ENCODE measurements at places on chromosomes 16 and 17.

DNA sequence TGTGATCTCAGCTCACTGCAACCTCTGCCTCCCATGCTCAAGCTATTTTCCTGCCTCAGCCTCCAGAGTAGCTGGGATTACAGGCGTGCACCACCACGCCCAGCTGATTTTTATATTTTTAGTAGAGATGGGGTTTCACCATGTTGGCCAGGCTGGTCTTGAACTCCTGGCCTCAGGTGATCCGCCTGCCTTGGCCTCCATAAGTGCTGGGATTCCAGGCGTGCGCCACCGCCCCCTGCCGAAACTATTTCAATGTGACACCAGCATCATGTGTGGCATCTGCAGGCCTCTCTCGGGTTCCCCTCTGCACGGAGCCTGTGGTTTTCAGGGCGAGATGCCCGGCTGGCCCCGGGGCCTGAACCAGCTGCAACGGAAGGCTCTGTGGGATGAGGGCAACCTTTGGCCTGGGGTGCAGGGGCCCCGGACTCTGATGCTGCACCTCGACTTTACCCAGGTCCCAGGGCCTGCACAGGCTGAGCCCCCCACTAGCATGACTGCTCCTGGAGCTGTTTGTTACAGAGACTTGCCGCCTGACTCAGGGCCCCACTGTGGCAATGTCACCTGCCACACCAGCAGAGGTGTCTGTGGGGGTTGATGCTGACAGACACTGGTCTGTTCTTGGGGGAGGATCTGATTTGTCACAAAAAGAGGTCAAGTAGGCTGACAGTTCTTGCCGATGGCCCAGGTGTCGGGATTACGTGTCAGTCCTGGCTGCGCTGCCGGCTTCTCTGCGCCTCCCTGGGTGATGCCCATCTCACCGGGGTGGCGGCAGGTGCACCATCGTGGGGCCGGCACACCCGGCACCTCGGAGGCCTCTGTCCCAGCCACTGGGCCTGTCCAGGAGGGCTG is 8.6 kb upstream of the TEX19 start:
- no peak for DNase-seq

GRCh38 chr17:42585353-42585752 is 7.8 kb upstream of the PSMC3IP start:
- DNase-seq, result no peak

GRCh38 chr16:8678068-8678927 is 3.9 kb downstream of the ABAT start:
- no peak for DNase-seq

DNA sequence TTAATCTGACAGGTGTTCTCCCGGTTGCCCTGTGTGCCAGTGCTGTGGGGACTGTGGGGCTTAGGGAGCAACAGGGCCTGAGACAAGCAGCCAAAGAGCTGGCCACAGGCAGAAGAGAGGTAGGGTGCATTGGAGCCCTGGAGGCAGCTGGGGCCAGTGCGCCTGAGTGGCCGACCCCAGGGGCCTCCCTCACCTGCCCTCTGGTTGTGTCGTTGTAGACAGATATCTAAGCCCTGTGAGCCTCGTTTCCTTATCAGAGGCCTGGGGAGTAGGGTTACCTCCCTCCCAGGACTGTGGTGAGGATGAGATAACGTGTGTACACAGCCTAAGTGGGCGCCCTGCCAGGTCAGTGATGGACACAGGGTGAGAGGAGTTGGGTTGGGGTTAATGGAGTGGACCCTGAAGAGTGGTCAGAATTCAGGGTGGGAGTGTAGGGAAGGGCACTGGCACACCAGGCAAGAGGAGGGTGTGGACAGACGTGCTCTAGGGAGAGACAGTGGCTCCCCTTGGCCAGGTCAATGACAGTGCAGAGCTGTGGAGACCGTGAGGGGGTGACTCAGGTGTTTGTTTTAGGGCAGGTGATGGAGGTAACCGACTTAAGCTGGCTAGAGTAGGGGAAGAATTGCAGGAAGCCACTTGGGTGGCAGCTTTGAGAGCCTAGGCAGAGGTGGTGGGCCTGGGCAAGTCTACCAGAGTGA is 3.4 kb downstream of the NARF start:
- no peak for DNase-seq

DNA sequence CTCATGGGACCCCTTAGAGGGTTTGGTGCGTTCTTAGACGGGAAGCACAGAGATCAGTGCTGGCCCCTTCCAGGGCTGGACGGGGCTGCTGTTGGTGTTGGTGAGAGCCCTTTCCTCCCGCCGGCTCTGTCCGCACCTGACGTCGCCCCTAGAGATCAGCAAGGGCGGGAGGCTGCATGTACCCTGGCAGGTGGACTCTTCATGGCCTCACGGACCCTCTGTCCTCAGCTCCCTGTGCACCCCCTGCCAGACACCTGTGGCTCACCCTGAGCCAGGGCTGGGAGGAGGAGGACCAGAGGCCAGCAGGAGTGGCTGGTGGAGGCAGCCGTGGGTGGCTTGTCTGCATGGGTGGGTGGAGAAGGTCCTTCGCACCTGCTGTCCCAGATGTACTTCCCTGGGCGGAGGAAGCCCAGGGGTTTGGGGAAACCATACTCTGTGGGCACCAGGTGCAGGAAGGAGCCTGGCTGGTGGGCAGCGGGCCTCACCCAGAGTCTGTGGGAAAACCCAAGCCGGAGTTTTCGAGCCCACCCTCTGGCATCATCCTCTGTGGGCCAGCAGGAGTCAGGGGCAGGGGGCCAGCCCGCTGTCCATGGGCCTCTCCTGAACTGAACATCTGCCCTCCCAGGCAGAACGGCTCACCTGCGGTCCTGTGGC is 348.6 kb downstream of the SEC14L1 start:
- DNase-seq, result no peak

GRCh38 chr17:68061512-68062313 is 26.2 kb downstream of the KPNA2 start:
- no peak for DNase-seq

DNA sequence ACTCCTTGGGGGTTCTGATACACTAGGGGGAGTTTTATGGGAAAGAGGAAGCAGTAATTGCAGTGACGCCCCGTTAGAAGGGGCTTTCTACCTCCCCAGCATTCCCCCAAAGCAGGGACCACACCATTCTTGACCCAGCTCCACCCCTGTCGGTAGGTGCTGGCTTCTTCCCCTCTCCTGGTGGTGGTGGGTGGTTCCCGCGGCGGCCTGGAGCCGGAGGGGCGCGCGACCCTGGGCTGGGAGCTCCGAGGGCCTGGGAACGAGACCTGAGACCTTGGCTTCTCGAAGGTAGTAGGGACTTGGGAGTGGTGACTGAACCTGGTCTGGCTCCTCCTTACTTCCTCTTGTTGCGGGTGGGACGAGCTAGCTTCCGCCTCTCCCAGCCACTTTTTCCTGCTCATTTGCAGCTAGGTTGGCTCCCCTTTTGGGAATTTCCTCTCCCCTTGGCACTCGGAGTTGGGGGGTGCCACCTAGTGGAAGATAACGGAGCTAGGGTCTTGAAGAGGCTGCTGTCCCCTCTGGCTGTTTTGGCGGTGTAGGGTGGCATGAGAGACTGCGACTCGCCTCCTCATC is 438 bp downstream of the GRN start:
- DNase-seq, result no peak

DNA sequence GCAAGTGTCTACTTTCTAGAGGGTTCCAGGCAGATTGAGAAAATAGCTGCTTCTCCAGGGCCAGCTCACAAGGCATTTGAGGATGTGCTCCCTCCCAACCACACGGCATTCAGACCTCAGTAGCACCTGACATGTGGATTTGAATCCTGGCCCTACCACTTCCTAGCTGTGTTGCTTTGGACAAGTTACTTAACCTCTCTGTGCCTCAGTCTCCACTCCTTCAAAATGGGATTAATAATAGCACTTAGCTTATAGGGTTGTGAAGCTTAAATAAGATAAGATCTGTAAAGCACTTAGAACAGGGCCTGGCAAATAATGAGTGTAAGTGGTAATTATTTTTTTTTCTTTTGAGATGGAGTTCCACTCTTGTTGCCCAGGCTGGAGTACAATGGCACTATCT is 21.0 kb upstream of the NOMO2 start:
- DNase-seq, result no peak

GRCh38 chr17:8046929-8047768 is 8.3 kb downstream of the ALOX15B start:
- no peak for DNase-seq

- no peak for DNase-seq
Measured at GRCh38 chr16:31505483-31505882, 2.7 kb downstream of the RUSF1 start.

- DNase-seq, result no peak
Measured at GRCh38 chr17:46949291-46950174, 26.6 kb downstream of the GOSR2 start.

DNA sequence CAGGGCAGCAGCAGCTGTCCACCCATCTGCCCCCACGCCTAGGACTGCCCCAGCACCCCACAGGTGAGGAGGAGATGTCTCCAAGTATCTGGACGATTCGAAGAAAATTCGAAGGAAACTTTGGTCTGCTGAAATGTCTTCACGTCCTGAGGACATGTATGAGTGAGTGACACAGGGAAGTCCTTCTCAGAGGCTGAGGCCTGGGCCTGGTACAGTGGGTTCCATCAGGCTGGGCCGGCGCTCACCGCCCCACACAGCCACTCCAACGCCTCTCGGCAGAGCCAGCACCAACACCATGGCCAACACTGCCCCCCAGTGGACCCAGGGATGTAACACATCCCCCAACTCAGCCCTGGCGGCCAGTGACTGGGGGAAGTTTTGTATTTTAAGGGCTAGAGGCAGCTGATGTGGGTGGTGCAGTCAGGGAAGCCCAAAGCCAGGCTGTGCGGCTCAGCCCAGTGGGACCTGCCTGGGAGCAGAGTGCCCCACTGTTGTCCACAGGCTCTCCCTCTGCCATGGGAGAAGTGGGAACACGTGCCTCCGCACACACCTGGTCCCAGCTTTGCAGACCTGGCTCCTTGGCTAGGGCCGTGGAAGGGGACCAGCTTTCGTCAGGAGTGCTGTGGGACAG is 55.8 kb upstream of the FASN start:
- peak; percentile 87 for DNase-seq

GRCh38 chr16:86225905-86226371 is 284.4 kb upstream of the FOXF1 start:
- no peak for DNase-seq

- DNase-seq, result no peak
Measured at GRCh38 chr16:85438981-85439685, 174.0 kb upstream of the GSE1 start.

- no peak for DNase-seq
Measured at GRCh38 chr17:3260600-3260999, 37.6 kb downstream of the OR3A1 start.

DNA sequence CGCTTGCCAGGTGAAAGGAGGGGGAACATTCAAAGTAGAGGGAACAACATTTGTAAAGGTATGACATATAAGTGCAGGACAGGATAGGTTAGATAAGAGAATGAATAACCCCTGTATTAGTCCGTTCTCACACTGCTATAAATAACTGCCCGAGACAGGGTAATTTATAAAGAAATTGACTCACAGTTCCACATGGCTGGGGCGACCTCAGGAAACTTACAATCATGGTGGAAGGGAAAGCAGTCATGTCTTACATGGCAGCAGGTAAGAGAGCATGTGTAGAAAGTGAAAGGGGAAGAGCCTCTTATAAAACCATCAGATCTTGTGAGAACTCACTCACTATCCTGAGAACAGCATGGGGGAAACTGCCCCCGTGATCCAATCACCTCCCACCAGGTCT is 223.8 kb downstream of the SOX9 start:
- DNase-seq, result no peak

DNA sequence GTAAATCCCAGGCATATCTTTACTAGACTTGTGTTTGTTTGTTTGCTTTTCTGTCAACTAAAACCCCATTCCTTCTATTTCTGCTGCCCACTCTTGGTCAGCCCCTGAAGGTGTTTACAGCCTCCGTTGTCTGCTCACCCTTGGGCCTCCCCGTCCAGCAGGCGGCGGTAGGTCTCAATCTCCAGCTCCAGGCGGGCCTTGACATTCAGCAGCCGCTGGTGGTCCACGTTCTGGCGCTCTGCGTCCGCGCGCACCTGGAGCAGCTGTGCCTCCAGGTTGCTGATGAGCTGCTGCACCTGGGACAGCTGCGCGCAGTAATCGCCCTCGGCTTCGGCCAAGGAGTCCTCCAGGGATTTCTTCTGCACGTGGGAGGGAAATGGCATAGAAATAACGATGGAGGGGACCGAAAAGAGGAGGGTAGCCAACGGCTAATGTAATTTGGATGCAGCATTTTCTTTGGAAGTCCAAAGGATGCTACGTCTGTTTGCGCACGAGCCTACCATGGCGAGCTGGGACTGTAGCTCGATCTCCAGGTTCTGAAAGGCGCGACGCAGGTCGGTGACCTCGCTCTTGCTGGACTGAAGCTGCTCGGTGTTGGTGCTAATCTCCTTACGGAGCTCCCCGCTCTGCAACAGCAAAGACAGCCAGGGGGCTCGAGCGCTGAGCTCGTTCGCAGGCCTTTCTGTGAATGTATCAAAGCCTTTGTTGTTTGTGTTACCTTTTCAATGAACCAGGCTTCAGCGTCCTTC is 3.9 kb downstream of the KRT12 start:
- DNase-seq, result no peak

GRCh38 chr17:36940313-36941264 is 3.3 kb downstream of the LHX1 start:
- DNase-seq, result no peak

DNA sequence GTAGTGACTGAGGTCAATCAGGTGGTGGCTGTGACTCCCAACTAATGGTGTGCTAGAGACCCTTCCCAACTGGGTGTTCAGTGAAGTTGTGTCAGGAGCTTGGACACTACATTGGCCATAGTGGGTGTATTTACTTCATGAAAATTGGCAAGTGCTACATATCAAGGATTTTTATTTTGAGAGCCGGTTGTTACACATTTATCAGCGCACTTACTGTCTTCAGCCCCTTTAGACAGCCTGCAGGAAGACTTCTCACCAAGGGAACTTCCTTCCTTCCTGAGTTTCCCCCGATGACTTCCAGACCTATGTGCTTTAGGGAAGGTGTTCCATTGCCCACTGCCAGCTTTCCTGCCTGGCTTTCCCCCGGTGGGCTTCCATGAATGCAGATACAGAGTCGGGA is 261.2 kb downstream of the CBLN1 start:
- no peak for DNase-seq

- DNase-seq, result no peak
Measured at GRCh38 chr16:6557353-6558023, 775.2 kb upstream of the RBFOX1 start.

- no peak for DNase-seq
Measured at GRCh38 chr17:6596081-6596480, 39.7 kb upstream of the PITPNM3 start.

- no peak for DNase-seq
Measured at GRCh38 chr17:27511168-27511883, 55.1 kb downstream of the KSR1 start.
